NCI-H446 treated with DMSO at 0.1 percent for 48 hours (cell line): ENCODE measurements at places on chromosomes 12 and 14.

GRCh38 chr12:106113446-106113823 lies 25.3 kb downstream of the NUAK1 start:
- DNase-seq, result no peak

DNA sequence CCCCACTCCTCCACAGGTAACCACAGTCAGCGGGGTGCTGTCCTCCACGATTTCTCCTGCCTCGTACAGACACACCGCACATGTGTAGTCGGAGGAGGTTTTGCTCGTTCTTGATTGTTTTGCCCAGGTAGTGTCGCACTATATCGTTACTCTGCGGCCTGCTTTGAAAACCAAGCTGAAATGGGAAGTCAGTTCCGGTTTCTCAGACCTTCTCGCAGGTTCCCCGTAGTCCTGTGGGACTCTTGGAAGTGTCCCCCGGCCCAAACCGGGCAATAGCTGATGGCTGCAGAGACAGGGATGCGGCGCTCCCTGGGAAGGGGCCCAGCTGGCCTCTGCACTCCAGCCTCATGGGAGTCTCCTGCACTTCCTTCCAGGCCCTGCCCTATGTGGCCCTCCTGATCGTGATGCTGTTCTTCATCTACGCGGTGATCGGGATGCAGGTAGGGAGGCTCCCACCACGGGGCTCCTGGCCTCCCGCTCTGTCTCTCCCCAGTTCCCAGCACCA lies 141.3 kb upstream of the FKBP4 start:
- DNase-seq, result no peak

GRCh38 chr14:34324363-34324795 lies 137.7 kb downstream of the SPTSSA start:
- peak; percentile 13 for DNase-seq

- DNase-seq, result no peak
These were observed 3.6 kb downstream of the IFT43 start for GRCh38 chr14:75989134-75989533.

GRCh38 chr12:25651931-25652330 lies 98.8 kb upstream of the LMNTD1 start:
- no peak for DNase-seq

- DNase-seq, result no peak
These were observed 616.4 kb downstream of the MED13L start for GRCh38 chr12:115661112-115661511.

DNA sequence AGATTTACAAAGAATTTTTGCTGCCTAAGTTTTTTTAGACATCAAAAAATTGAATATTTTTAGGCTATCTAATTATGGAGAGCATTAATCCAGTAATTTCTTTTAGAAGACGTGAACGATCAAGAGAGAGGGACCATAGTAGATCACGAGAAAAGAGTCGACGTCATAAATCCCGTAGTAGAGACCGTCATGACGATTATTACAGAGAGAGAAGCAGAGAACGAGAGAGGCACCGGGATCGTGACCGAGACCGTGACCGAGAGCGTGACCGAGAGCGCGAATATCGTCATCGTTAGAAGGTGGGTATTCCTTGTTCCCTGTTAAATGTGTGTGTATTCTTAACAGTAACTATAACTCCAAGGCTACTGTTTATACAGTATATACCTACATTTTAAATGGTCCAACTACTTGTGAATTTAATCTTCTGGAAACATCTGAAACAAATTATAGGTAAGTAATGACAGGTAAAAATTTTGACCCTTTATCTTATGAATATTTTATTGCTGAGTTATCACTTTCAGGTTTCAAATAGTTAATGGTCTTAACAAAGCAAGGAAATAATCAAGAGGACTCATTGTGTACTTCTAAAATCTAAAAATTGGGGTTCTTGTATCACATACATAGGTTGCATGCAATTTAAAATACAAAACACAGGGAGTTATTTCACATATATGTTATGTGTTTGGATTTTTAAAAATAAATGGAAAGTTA lies 23.1 kb downstream of the CPSF6 start:
- no peak for DNase-seq

DNA sequence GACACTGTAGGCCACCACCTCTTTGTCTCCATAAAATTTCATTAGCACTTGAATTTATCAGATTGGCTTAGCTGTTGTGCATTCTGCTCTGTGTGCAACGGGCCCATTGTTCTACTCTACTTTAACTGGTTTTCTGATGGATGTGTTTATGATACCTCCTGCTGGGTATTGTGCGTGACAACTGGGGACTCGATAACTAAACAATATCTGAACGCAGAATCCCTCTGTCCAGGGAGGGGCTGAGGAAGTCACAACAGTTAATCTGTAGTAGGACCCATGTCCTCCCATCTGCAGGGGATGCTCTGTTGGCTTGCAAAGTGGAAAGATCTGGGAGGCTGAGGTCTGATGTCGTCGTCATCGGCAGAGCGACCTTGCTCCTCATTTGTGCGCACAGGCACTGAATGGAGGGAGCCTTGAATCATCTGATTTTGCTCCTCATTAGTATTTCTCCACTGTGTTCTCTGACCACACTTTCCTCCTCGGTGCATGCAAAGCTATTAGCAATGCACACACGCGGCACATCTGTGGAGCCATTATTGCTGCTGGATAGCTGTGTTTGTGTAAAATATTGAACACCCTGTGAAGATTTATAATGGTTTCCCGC lies 422.5 kb downstream of the NRXN3 start:
- DNase-seq, result no peak

DNA sequence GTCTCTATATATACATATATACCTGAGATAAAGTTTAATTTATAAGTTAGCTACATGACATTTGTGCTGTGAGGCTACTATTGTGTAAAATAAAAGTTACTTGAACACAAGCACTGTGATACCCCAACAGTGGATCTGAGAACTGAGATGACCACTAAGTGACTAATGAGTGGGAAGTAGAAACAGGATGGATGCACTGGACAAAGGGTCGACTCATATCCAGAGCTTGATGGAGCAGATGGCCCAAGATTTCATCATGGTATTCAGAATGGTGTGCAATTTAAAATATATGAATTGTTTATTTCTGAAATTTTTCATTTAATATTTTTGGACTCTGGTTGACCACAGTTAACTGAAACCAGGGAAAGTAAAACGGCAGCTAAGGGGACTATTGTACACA lies 908.6 kb upstream of the MDGA2 start:
- DNase-seq, result no peak

DNA sequence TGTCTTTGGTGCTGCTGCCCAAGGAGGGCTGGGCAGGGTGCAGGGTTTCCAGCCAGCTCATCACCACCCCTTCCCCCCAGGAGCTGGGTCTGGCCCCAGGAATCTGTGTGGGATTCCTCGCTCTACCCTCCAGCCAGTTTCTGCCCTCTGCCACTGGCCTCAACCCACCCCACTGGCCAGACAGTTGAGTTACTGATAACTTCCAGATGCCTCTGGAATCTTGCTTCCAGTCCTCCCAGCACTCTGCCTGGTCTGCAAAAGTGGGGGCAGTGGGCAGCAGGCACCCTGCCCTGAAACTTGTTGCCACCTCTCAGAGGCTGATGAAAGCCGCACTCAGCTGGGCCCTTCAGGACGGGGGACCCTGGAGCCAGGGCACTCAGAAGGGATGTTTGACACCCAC lies 20.1 kb upstream of the TBX3 start:
- no peak for DNase-seq

- DNase-seq, result no peak
These were observed 56.8 kb upstream of the LRRK2 start for GRCh38 chr12:40168001-40168400.

DNA sequence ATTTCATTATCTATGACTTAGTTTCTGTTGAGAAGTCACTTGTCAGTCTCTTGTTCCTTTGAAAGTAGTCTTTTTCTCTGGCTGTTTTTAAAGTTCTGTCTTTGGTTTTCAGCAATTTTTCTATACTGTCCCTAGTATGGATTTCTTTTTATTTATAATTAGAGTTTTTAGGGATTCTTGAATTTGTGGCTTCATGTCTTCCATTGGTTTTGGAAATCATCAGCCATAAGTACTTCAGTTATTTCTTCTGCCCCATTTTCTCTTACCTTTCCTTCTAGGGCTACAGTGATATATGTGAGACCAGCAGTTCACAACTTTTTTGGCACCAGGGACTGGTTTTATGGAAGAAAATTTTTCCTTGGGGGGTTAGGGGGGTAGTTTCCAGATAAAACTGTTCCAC lies 90.0 kb upstream of the EVL start:
- DNase-seq, result no peak

GRCh38 chr12:52582486-52582885 lies 8.8 kb upstream of the KRT74 start:
- no peak for DNase-seq

GRCh38 chr14:106586098-106586704 lies 1059.8 kb downstream of the TMEM121 start:
- no peak for DNase-seq

- no peak for DNase-seq
These were observed 28.5 kb upstream of the KLHL42 start for GRCh38 chr12:27751386-27752047.

- no peak for DNase-seq
These were observed 447.2 kb downstream of the SNAPC1 start for GRCh38 chr14:62209287-62209899.

DNA sequence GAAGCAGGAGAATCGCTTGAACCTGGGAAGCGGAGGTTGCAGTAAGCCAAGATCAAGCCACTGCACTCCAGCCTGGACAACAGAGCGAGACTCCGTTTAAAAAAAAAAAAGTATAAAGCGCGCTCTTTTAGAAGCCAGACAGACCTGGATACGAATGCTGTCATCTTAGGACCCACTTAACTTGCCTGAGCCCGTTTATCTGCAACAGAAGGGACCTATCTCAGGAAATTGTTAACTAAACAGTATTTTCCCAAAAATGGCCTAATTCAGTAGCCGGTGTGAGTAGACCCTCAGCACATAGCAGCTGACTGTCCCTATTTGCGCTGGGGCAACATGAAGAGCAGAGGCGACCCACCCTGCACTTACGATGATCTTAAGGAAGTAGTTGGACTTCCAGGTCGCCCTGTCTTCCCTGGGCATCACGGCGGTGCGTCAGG lies 529 bp downstream of the RPLP0 start:
- no peak for DNase-seq

- no peak for DNase-seq
These were observed 218.6 kb upstream of the SYT1 start for GRCh38 chr12:78645956-78646355.

DNA sequence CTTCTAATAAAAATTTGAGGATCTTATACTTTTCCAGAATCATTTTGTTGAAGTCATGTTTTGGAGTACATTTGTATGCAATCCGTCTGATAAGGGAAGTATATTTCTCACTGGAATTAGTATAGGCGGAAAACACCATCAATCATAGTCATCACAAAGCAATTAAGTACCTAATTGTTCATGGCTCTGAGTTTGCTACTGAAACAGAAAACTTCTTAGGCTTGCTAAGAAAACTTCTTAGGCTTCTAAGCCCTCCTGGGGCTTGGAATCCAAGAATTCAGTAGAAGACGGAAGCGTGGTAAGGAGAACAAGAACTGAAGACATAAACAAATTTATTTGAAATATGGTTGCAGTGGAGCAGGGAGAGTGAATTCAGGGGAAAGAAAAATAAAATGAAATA lies 636.3 kb downstream of the DIO2 start:
- DNase-seq, result no peak

- peak; percentile 8 for DNase-seq
These were observed 70.8 kb downstream of the SRGAP1 start for GRCh38 chr12:63915105-63915800.

- no peak for DNase-seq
These were observed 116.4 kb downstream of the PTPRB start for GRCh38 chr12:70520847-70521246.

DNA sequence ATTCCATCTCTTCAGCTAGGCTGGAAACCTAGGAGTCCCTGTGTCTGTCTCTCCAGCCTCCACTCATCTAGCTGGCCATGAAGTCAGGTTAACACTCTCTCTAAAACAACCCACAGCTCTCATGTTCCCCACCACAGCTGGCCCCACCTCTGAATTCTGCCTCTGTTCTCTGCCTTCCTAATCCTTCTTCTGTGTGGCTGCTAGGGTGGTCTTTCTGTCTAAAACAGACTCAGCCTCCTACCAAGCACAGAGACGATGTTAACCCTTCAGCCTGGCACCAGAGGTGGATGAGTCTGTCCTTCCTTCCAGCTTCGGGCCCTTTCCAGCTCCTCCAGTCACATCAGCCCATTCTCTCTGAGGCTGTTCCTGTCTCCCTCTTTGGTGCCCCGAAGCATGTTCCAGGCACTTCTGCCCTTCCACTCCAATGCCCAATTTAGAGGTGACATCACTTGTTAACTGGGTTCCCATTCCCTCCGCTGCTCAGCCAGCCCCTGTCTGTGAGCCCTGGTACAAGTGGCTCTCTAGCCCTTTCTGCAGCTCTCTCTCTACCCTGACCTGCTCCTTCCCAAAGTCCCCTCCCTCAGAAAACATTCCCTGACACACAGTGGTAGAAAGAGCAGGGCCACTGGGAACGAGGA lies 9.1 kb downstream of the FIGNL2 start:
- DNase-seq, result no peak

DNA sequence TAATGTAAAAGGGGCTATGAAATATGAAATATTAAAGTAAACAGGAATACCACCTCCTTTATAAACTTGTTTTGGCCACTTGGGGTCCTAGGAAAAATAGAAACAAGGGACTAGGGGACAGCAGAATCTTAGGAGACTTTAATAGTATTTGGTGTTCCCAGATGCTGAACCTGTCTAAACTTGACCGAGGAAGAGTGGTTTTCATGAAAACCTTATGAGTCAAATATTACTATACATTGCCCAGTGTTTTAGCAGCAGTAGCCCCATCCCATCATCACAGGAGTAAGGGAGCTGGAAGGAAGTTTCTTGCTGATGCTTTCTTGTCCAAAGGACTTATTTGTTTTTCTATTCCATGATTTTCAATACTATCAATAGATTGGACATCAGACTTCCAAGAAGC lies 177.5 kb upstream of the CAND1 start:
- no peak for DNase-seq

DNA sequence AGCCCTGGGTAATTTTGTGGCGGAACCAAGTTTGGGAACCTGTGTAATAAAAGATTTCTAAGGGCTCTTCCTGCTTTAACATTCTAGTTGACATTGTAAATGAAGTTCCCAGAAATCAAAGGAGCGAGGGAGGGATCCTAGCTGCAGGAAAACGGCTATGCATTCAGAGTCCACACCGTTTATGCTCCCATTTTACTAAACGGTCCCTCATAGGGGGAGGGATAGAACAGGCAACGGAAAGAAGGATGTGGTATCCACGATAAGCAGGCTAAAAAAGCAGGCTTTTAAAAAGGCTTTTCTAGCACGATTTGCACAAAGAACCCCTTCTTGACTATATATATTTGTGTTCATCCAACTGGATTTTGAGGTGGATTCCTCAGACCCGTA lies 559 bp downstream of the SYNJ2BP start:
- DNase-seq, result no peak

DNA sequence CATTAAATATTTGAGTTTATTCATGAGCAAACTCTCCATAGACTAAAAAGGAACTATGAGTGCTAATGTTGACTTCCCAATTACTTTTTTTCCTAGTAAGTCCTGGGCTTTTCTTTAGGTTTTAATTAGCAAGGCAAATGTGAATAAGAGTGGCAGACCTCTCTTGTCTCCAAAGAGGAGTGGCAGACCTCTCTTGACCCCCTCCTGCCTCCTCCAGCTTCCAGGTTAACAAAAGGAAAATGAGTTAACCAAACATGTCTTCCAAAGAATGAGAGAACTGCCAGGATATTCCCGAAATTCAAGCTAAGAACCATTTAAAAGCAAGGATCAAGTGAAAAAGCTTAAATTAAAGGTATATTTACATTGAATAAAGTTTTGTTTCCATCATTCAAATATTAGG lies 253.2 kb downstream of the MDGA2 start:
- no peak for DNase-seq
